ENCODE measurements at places on chromosomes 6 and 20.

- DNase-seq, result no peak
These were observed 28.3 kb downstream of the MRS2 start for GRCh38 chr6:24431045-24431451.

GRCh38 chr6:124881898-124882578 is 80.2 kb upstream of the RNF217 start:
- no peak for DNase-seq

GRCh38 chr20:24185791-24186190 is 197.2 kb upstream of the GGTLC1 start:
- DNase-seq, result no peak

GRCh38 chr6:23547851-23548250 is 578.2 kb upstream of the NRSN1 start:
- no peak for DNase-seq

DNA sequence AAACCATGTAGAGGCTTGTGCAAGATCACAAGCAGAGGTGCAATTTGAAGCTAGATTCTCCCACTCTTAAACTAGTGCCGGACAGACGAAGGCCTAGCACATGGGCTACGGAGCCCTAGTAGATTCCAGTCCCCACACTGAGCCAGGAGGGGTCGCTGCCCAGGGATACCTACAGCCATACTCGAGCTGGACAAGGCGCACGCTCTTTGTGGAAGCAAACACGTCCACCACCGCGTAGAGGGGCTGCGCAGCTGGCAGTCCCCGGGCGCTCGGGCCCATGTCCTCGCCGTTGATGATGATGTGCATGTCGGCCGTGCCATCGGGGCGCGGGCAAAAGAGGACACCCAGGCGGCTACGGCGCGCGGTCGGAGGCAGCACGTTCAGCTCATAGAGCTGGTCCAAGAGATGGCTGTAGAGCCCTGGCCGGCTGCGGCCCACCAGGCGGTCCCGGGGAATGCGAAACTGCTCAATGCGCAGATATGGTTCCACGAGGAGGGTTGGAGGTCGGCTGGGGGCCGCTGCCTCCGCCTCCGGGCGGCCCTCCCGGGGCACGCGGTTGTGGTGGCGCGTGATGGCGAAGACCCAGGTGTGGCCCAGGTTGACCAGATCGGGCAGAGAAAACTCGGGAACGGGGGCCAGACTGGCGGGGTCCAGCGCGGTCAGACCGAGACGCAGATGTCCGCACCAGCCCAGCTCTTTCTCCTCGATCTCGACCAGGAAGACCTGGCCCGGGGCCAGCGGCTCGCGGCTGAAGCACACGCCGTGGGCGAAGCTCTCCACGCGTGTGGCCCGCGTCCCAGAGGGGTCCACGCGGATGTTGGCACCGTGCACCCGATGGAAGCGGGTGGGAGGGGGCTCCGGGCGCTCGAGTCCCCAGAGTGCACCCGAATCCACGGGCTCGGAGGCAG is 677 bp downstream of the NEURL2 start:
- DNase-seq, result no peak

- DNase-seq, result no peak
These were observed 70.9 kb downstream of the STK35 start for GRCh38 chr20:2172305-2173175.

DNA sequence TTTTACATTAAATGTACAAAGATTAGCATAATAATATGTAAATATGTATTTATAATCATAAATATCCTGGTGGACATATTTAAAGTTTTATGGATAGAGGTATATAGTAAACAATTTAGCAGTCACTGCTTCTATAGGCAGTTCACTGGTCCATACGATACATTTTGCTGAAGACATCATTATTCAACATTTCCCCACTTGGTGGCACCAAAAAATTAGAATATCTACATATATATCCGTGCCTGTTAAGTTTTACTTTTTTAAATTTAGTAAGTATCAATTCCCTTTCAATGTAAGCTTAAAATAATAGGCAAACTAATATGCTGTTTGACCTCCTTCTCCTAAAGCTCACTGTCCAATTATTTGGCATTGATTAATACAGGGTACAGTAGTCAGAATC is 64.2 kb downstream of the LMBRD1 start:
- no peak for DNase-seq

- no peak for DNase-seq
These were observed 198.1 kb downstream of the DLL1 start for GRCh38 chr6:170092826-170093225.

DNA sequence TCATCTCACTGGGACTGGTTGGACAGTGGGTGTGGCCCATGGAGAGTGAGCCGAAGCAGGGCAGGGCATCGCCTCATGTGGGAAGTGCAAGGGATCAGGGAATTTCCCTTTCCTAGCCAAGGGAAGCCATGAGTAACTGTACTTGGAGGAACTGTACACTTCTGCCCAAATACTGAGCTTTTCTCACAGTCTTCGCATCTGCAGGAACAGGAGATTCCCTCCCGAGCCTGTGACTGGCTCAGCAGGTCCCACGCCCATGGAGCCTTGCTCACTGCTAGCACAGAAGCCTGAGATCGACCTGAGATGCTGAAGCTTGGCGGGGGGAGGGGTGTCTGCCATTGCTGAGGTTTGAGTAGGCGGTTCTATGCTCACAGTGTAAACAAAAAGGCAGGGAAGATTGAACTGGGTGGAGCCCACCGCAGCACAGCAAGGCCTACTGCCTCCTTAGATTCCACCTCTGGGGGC is 10.4 kb upstream of the CALHM5 start:
- no peak for DNase-seq

DNA sequence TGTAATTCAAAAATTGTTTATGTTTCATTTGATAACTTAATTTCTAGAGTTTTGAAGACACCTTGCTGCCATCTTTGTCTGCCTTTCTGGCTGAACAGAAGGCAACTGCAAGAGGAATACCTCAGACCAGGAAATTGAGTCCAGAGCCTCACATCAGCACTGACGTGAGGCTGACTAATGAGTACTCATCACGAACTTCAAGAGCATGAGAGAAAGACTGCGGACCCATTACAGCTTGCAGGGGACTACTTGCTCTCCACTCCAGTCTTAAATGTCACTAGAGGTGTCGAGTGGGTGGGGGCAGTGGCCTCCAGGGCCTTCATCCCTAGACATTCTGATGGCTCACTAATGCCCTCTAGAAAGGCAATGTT is 109.5 kb upstream of the SSTR4 start:
- no peak for DNase-seq

DNA sequence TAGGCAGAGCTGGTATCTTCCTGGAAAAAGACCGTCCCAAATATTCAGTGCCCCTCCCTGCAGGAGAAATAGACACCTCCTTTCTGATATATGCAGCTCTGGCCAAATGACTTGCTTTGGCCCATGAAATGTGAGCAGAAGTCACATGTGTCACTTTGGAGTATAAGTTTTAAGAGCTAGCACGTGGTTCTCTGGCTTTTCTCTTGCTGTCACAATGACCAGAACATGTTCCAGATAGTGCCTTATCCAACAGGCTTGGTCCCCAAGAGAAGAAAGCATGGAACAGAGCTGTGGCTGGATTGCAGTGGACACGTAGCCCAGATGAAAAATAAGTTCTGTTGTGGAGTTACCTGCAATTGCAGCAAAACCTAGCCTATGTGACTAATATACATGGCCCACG is 40.4 kb downstream of the UNC5CL start:
- DNase-seq, result no peak

DNA sequence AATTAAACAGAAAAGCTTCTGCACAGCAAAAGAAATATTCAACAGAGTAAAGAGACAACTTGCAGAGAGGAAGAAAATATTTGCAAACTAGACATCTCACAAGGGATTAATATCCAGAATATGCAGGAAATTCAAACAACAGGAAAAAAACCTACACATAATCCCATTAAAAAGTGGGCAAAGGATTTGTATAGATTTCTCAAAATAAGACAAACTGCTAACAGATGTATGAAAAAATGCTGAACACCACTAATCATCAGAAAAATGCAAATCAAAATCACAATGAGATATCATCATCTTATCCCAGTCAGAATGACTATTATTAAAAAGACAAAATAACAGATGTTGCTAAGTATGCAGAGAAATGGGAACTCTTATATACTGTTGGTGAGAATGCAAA is 129.6 kb downstream of the SYNDIG1 start:
- DNase-seq, result no peak

DNA sequence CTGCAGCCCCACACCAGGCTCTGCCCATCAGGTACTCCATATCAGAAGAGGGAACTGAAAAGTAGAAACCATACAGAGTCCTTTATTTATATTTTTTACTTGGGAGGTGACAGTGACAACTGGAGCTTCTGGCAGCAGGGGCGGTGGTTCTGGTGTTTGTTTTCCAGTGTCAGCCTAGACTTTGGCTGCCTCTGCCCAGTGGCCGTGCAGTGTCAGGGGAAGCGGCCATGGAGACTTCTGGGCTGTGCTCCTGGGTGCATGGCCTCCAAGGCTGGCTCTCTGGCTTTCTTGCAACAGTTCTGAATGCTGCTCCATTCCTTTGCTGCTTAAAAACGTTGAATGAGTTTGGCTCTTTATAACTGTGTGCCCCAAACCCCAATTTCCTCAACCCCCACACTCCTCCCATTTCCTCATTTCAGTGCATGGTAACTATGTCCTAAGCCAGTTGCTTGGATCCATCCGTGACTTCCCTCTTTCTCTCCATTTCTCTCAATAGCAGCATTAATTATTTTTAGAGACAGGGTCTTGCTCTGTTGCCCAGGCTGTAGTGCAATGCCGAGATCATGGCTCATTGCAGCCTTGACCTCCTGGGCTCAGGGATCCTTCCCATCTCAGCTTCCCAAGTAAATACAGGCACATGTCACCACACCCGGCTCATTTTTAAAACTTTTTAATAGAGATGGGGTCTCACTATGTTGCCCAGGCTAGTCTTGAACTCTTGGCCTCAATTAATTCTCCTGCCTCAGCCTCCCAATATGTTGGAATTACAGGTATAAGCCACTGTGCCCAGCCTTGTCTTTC is 141.1 kb upstream of the SGK1 start:
- DNase-seq, result no peak

GRCh38 chr6:78999737-79000136 is 78.3 kb downstream of the PHIP start:
- DNase-seq, result no peak

GRCh38 chr20:44455126-44455525 is 20.5 kb upstream of the TTPAL start:
- no peak for DNase-seq

DNA sequence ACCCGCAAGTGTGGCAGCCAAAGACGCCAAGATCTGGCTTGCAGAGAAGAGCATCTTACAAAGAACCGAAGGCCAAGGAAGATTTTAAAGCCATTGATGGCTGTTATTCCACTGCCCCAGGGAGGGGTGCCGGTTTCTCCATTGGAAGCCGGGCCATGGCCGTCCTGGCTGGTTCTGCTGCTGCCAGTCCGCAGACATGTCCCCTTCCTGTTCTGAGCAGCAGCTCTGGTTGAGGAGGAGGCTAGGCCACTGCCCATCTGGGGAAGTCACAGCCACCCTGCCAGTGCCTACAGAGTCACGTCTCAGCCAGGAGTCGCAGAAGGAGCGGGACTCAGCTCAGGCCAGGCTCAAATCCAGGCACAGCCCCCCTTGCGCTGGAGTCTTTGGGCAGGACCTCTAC is 42.6 kb upstream of the MRGBP start:
- no peak for DNase-seq

DNA sequence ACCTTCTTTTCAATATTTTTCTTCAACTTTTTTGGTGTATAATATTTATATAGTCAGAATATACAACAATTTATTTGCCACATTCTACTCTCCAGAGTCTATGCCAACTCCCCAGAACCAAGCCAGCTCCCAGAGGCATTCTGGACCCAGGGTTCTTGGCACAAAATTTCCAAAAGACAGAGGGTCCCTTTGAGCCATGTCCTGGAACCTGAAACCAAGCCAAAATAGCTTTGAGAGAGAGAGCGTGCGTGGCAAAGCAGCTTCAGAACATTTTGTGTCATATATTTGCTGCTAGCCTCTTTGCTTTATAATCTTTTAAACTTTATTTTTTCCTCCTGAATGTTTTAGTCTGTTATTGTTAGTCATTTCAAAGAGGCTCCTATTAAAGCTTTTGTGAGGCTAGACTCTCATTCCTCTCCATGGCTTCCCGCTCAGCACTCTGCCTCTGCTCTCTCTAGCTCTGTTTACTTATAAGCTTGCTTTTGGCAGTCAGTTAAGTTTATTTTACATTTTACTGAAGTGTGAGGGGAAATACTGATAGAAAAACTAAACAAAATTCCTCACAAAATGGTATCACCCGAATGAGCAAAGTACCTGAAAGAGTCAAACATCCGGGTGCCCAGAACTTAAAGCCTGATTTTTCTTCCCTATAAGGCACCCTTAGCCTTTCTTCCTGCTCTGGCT is 605.1 kb upstream of the ID4 start:
- DNase-seq, result no peak

- DNase-seq, result no peak
These were observed 30.6 kb upstream of the QKI start for GRCh38 chr6:163383912-163384311.

DNA sequence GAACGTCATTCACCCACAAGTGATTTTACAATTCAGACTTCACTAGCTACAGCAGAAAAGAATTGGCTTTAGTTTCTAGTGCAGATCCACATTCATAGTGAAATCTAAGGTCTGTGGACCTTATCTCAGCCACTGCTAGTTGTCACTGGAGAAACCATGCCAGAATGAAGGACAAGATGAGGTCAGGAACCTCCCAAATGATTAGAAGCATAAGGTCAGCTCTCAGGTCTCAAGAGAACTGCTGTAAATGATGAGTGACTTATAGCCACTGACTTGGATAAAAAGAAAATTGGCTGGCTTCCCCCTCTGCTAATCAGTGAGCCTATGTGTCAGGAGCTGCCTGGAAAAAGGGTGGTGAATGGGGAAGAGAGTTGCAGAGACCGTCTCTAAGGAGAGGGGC is 265.3 kb upstream of the BMP2 start:
- DNase-seq, result no peak

DNA sequence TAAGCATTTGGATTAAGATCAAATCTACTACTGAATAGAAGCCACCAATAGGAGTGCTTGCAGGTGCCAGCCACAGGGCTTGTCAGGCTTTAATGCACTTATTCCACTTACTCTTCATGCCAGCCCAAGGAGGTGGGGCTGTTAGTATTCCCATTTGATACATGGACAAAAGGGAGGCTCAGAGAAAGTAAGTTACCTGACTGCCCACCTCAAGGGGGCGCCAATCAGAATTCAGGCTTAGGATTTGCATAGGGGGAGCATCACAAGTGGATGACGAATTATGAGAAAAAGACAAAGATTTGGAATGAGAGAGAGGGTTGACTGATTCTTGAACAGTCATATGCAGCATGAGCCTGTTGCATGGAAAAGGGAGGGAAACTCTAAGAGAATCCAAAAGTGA is 188.4 kb upstream of the TSHZ2 start:
- no peak for DNase-seq

GRCh38 chr6:2245877-2246863 is 765 bp upstream of the GMDS start:
- DNase-seq, result no peak

DNA sequence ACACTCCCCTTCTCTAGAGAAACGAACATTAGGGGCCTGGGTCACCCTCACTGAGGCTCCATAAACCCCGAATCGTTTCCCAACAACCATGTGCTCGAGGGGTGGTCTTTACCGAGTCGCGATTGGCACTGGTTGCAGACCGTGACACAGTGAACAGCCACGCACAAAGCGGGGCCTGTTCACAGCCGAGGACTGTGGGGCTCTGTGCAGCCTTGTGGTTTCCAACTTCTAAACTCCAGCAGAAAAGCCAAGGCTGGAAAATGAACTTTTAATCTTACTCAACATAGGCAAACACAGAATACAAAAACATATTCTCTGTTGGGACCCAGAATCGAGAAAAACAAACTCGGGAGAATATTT is 19.0 kb downstream of the RRBP1 start:
- no peak for DNase-seq

- DNase-seq, result no peak
These were observed 61.3 kb upstream of the PMEPA1 start for GRCh38 chr20:57770852-57771720.
